Fibroblast of lung (primary cell): ENCODE measurements at places on chromosomes 12 and 14. TPM values are rescaled to one million over a fixed set of nuclear protein-coding genes. Genes with fewer than 3 reads are reported as not detected.

Gene ADAM21
- 0.51 and 0.66 TPM in 2 replicates for total RNA-seq

DNA sequence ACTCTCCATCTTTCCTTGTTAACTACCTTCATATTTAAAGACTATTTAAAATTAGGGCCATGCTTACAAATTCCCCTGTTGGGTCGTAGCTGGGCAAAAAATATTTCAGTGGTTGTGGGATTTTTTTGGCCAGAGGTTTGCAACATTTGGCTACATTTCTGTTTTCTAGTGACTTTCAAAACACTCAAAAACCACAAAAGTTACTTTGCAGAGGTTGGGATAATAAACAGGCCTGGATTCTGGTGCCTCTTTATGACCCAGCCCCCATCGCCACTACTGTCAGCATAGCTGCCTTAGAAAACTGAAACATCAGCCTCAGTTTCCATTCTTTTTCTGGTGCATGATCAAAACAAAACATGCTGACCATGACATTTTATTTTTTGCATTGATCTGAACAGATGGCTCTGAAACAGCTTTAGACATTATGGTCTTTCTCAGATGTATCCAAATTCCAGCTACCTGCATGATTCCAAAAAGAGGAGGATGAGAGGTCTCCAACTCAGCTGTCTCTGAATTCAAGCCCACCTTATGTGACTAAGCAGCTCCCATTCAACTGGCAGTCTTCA is 5.2 kb downstream of the DPF3 start:
- H3K27me3 ChIP-seq = no peaks in the 10 kb centered on the region
- H3K27ac ChIP-seq = no peak overlapping the region
- H3K4me1 ChIP-seq = peaks cover 9% of the 10 kb centered on the region
- no peak overlapping the region for H3K4me3 ChIP-seq
- DNase-seq = peak; percentile 48

DNA sequence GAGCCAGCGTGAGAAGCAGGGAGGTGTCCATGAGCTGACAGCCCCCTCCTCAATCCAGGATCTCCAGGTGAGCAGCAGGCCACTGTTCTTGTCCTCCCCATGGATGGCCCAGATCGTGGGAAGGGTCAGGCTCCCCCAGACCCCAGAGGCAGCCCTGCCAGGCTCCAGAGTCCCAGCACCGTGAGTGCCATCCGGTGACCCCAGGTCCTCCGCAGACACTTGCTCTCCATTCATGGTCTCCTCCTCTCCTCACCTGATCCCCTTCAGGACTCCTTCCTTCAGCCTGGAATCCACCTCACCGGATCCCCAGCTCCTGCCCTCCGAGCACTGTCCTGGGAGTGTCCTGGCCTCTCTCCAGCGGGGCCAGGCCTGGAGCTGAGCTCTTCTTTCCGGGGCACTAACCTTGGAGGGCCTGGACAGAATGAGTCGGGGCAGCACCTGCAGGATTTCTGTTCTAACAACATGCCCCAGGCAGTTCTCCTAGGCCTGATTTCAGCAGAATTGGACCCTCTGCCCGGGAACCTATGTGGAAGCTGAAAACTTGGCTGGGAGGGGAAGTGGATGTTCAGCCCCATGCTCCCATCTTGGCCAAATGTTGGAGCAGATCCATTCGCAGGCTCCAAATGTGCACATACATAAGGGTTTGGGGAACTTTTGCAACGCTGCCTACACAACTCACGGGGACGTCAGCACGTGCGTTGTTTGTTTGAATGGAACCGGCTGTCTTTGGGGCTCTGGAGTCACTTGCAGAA is 341.6 kb upstream of the SFSWAP start:
- H3K4me3 ChIP-seq = no peak overlapping the region
- no peaks in the 10 kb centered on the region for H3K4me1 ChIP-seq
- no peaks in the 10 kb centered on the region for H3K27me3 ChIP-seq
- DNase-seq = no peak

Gene BCL11B
- total RNA-seq = under 0.01 TPM in 2 replicates

GRCh38 chr12:67827820-67828383 is 161.3 kb upstream of the IFNG-AS1 start:
- peak; percentile 100 for DNase-seq
- H3K36me3 ChIP-seq = no peaks in the 10 kb centered on the region
- no peaks in the 10 kb centered on the region for H3K4me1 ChIP-seq
- peak overlapping the region; percentile 81 for H3K4me3 ChIP-seq
- no peaks in the 10 kb centered on the region for H3K27me3 ChIP-seq
- peak overlapping the region; percentile 82 for H3K27ac ChIP-seq

- H3K36me3 ChIP-seq = no peaks in the 10 kb centered on the region
- H3K27me3 ChIP-seq = no peaks in the 10 kb centered on the region
- peaks cover 7% of the 10 kb centered on the region for H3K4me1 ChIP-seq
Measured at GRCh38 chr12:108860443-108860842, 3.1 kb upstream of the SSH1 start.

DNA sequence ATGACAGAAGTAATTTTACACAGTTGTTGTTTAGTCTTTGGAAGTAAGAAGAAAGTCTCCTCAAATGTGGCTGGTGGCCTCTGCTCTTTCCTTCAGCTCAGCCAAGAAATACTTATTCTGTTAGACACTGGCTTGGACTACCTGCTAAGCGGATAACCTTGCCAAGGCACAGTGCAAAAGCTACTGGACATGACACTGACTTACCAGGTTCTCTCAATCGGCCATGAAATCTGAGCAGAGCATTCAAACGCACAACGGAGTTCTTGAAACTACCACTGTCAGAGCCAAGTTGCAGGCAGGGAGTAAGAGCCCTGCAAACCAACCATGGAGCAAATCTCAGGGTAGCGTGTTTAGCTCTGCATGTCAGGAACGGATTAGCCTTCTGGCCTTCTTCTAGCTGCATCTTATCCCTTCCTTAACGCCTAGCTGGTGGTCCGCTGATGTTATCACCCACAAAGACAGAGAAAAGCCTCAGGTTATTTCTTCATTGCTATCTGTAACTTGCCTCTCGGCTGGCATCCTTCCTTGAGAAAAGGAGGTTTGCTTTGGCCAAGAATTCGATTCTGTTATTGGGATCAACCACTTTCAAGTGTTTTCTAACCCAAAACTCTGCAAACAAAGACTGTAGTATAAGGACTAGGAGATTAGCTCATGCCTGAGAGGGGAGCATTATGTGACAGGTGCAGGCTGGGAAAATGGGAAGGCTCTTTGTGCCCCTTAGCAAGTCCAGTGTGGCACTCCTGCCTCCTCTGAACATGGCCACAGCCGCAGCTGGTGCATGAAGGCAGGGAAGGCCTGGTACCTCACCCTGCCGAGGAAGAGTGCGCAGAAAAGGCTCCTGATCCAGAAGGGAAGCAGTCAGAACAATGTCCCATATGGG is 223.4 kb downstream of the GLT1D1 start:
- H3K36me3 ChIP-seq = no peaks in the 10 kb centered on the region
- no peak for DNase-seq
- H3K27me3 ChIP-seq = no peaks in the 10 kb centered on the region
- H3K4me3 ChIP-seq = no peak overlapping the region

- DNase-seq = no peak
- no peaks in the 10 kb centered on the region for H3K27me3 ChIP-seq
- no peak overlapping the region for H3K4me3 ChIP-seq
- H3K27ac ChIP-seq = no peak overlapping the region
- H3K36me3 ChIP-seq = no peaks in the 10 kb centered on the region
Measured at GRCh38 chr14:99596772-99597171, 7.2 kb downstream of the CCDC85C start.

GRCh38 chr14:53567236-53567780 is 389.3 kb downstream of the BMP4 start:
- no peak overlapping the region for H3K27ac ChIP-seq
- no peaks in the 10 kb centered on the region for H3K4me1 ChIP-seq
- no peak for DNase-seq
- no peak overlapping the region for H3K4me3 ChIP-seq
- no peaks in the 10 kb centered on the region for H3K36me3 ChIP-seq

Gene ZNF385A
- total RNA-seq = 2.3 and 3.3 TPM in 2 replicates

Gene RNASE7
- total RNA-seq = not detected in 2 replicates

DNA sequence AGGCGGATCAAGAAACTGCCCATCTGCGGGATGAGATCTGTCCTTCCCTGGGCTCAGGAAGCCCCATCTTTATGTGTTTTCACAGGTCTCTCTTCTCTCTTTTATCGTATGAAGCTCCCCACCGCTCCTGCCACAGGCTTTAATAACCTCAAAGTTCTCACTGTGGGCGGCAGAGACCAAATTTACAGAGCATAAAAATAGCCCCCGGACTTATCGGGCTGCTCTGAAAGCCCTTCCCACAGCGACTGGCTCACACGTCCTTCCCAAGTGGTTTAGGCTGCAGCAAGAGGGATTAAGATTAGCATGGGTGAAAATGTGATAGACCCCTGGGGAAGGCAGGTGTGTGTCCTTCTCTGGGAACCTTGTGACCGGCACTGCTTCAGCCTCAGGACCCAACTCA is 47.8 kb downstream of the TESC start:
- no peaks in the 10 kb centered on the region for H3K36me3 ChIP-seq
- H3K4me3 ChIP-seq = no peak overlapping the region
- no peak for DNase-seq
- H3K27me3 ChIP-seq = peaks cover 3% of the 10 kb centered on the region
- H3K27ac ChIP-seq = no peak overlapping the region
- H3K4me1 ChIP-seq = peaks cover 3% of the 10 kb centered on the region

GRCh38 chr14:63283884-63284248 is 34.9 kb downstream of the GPHB5 start:
- H3K27ac ChIP-seq = no peak overlapping the region
- H3K4me3 ChIP-seq = no peak overlapping the region
- H3K36me3 ChIP-seq = no peaks in the 10 kb centered on the region
- no peaks in the 10 kb centered on the region for H3K4me1 ChIP-seq
- no peak for DNase-seq
- H3K27me3 ChIP-seq = no peaks in the 10 kb centered on the region

Gene POP5
- 25.7 and 28.6 TPM in 2 replicates for total RNA-seq

DNA sequence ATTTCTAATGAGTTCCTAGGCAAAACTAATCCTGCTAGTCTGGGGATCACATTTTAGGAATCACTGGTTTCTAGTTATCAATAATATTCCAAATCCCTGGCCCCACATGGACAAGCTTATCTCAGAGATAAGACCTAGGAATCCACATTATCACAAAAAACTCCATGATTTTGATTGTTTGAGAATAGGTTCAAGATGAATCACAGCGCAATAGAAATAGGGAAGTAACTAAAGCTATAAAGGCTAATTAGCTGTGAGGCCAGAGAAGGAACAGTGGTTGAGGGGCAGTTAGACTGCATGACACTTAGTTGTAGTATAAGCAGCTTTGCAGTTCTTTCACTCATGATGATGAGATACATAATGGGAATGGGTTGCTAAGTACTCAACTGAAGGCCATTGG is 13.1 kb upstream of the ATP5F1B start:
- no peak overlapping the region for H3K4me3 ChIP-seq
- no peaks in the 10 kb centered on the region for H3K4me1 ChIP-seq
- no peaks in the 10 kb centered on the region for H3K27me3 ChIP-seq

Gene GPX2
- total RNA-seq = not detected in 2 replicates

- no peaks in the 10 kb centered on the region for H3K36me3 ChIP-seq
- no peak overlapping the region for H3K27ac ChIP-seq
- DNase-seq = no peak
- no peaks in the 10 kb centered on the region for H3K27me3 ChIP-seq
- no peaks in the 10 kb centered on the region for H3K4me1 ChIP-seq
- no peak overlapping the region for H3K4me3 ChIP-seq
Measured at GRCh38 chr14:45902241-45902640, 649.2 kb upstream of the MIS18BP1 start.
